Substantia nigra (tissue), 51 donors: ENCODE measurements at places on chromosomes 16 and 17.
A peak's percentile ranks its signal among the peaks of the same experiment; 100 is the strongest.

DNA sequence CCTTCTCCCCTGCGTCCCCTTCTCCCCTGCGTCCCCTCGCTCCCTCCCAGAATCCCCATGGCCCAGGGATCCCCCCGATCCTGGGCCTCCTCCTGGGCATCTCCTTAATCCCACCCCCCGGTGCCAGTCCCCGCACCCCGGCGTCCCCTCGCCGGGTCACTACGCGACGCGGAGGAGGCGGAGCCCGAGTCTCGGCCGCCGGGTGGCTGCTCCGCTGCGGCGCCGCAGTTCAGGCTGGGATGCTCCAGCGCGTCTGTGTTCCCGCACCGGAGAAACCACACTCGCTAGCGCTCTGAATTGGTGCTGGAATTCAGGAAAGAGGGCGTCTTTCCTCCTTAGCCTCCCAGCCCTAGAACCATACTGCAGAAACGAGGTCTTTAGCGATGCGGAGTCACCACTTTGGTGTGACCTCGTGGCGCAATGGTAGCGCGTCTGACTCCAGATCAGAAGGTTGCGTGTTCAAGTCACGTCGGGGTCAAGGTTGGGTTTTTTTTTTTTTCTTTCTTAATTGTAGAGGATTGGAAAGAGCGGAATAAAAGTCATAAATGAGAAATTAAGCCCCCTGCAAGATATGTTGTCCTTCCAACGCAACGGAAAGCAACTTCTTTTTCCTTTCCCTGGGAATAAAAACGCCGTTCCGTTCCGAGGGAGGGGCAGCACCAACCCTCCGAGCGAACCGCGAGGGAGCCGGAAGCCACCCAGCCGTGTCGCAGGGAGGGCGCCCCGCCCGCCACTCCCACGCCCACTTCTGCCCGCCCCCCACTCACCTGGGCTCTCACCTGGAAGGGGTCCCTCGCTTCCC is 25.7 kb upstream of the SLC47A1 start:
- peak; percentile 79 for DNase-seq

- DNase-seq, result no peak
Observed at GRCh38 chr17:40517286-40517662, 15.9 kb upstream of the TNS4 start.

DNA sequence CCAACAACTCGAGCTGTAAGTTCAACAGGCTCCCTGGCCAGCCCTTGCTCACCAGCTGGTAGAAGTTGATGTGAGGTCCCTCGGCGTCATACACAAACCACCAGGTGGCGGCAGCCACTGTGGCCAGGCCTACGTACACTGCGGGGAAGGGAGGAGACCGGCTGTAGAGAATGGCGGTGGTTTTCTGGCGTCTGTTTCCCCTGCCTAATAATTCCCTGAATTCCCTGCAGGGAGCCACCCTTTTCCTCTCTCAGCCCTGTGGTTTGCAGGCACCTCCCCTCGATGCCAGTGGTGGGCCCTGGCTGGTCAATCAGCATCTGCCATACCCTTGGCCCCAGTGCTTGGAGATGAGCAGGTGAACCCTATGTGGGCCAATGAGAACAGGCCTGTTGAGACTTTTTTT is 18.9 kb upstream of the P2RX1 start:
- DNase-seq, result peak; percentile 9

- DNase-seq, result no peak
Observed at GRCh38 chr16:89949756-89950155, 1.2 kb downstream of the DEF8 start.

- no peak for DNase-seq
Observed at GRCh38 chr16:66473654-66474519, 46.8 kb downstream of the BEAN1 start.

DNA sequence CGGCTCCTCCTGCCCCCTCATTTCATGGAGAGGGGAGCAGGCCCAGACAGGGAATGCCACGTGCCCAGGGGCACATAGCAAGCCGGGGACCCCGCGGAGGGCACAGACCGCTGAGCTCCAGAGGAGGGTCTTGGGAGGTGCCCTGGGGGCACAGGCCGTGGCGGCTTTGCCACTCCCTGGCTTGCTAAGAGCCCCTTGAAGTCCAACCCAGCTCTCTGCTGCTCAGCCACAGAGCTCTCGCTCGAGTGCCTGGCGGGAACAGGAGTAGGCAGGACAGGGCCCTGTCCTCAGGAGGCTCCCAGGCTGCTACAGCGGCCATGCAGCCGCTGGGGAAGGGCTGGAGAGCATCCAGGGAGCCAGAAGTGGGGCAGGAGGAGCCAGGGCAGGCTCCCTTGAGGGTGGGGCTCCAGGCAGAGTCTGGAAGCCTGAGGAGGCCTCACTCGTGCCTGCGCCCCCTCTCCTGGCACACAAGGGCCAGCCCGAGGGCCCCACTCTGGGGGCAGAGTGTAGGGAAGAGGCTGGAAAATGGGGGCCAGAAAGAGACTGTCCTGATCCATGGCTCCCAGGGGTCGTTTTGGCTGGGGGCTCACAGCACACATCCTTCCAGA is 4.4 kb upstream of the RAB26 start:
- no peak for DNase-seq

DNA sequence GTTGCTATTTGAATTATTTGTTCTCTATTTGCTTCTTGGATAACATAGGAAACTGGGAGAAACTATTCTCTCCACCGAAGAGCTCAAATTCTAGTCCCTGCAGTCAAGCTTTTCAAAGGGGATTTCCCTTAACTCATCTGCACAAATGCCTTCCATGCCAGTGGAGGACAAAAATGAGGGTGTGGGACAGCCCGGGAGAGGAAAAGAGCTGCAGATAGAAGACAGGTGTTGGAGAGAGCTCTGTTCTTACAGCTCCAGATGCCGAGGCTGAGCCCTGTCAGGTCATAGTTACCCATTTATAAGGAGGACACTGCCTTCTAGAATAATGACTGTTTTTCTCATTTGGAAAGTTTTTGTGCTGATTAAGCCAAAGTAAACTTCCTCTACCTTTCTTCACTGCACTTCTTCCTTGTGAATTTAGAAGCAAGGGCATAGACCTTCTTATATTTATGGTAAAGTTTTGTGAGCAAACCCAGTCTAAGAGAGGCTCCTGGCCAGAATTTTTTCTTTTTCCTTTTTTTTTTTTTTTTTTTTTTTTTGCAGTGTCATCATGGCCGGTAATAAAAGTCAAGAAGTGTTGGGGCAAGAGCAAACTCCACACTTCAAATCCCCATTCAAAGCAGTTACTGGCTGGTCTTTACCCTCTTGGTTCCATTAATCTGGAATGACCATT is 177.2 kb downstream of the ABCC12 start:
- DNase-seq, result no peak

GRCh38 chr16:68252383-68252782 is 7.2 kb downstream of the PLA2G15 start:
- no peak for DNase-seq

DNA sequence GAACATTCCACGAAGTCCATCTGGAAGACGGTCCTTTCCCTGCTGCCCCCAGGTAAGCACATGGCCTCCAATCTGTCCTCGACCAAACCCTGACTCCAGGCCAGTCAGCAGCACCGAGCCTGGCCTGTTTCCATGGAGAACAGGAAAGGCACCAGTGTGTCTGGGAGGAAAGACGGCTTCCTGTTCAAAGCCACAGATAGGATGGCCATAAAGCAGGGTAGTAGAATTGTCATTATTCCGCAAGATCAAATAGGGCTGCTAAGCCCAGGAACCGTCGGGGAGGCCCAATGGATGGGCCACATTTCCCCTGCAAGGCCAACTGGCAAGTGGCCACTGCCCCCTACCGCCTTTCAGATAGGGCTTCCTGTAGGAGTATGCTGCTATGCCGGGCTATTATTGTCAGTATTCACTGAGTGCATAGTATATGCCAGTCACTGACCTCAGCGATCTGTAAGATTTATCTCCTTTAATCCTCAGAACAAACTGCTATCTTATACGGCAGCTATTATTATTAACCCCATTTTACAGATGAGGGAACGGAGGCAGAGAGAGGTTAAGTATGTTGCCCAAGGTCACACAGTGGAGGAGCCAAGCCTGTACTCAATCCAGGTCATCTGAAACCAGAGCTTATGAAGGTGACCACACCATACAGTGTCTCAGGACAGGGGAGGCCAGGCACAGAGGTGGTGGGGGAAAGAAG is 23.0 kb upstream of the PLCG2 start:
- no peak for DNase-seq

GRCh38 chr17:16027708-16028584 is 28.3 kb downstream of the TTC19 start:
- DNase-seq, result no peak

DNA sequence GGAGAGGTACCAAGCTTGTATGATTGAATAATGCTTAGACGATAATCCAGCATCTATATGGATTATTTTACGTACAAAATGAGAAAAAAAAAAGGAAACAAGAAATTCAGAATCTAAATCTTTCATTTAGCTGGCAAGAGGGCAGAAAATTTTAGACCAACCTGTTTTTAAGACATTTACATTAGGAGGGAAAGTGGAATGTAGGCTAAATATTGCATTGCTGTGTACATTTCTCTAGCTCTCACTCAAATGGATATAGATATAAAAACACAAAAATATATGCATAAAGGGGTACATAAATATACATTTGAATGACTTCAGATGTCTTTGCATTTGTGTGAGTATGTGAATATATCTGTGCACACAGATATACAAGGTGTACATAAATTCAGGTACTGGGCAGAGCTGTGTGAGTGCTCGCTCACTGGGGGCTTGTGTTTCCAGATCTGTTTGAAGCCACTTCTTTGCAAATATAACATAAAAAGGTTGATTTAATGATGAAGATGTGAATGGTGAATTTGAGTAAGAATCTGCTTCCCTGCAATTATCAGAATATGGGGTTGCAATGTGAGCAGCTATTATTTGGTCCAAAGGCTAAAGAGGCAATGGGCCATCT is 14.2 kb upstream of the ZFHX3 start:
- no peak for DNase-seq

DNA sequence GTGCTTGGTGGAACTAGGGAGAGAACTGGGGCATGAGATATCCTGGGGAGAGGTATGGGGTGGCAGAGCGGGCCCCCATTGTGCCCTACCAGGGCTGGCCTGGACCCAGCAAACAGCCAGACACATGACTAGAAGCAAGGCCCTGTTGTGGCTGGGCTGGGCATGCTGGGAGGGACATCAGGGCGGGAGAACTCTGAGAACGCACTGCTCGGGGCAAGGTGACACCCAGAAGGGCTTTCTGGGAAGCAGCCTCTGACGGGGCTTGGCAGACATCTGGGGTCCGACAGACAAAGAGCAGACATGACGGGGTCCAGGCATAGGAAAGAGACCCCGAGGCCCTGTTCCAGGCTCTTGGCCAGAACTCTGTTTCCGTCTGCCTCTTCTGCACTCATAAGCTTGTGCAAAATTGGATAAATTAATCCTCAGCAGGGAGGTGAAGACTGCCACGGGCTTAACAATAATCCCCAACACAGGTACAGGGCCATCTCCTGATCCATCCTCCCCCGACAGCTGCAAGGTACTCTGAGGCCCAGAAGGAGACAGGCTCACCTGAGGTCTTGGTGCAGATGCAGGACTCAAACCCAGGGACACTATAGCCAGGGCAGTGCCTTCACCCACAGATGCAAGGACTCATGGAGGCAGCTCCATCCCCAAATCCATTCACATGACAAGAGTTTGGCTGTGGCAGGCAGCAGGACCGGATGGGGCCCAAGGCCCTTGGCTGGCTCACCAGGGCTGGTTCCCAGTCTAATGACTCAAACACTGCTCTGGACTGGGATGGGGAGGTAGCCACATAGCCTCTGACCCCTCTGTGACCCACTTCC is 5.4 kb downstream of the SREBF1 start:
- peak; percentile 71 for DNase-seq

- DNase-seq, result no peak
Observed at GRCh38 chr16:23999663-24000062, 163.9 kb downstream of the PRKCB start.

DNA sequence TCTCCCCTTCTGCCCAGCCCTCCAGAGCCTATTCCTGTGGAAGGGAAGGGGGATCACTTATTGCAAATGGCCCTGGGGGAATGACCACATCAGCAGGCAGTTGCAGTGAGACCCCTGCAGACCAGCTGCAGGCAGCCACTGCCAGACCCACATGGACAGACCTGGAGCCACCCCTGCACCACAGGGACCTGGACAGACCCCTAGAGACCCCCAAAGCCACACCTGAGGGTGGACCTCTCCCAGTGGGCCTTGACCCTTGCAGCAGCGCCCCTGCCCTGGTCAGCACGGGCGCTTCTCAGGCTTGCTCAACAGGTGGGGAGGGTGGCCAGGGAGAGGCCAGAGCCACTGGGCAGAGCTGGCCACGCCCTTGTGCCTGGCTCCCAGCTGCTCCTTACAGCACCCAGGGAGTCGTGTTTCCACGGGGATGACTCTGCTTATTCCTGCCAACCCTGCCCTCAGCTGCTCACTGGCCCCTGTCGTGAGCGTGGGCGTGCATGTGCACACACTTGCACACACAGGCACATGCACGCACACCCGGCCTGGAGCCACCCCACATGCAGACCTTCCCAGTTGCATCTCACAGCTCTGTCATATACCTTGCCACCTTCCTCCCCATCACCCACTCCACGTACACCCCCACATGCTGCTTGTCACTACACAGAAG is 1.3 kb upstream of the SCN4A start:
- no peak for DNase-seq

DNA sequence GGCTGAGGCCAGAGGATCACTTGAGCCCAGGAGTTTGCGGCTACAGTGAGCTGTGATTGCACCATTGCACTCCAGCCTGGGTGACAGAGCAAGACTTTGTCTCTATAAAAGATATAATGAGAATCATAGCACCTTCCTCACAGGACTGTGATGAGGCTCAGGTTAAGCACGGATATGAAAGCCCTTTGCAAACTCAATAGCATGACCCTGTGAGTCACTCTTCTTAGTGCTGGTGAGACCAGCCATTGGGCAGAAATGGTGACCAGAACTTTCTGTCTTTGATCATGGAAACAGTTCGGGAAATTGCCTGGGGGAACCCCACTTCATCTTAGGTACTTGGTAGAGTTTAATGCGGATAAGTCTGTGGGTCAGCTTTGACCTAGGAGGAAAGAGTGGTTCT is 144.2 kb downstream of the PRKCB start:
- no peak for DNase-seq
